ENCODE measurements at places on chromosomes 6 and 20. TPM values are rescaled to one million over a fixed set of nuclear protein-coding genes. Genes with fewer than 3 reads are reported as not detected.

DNA sequence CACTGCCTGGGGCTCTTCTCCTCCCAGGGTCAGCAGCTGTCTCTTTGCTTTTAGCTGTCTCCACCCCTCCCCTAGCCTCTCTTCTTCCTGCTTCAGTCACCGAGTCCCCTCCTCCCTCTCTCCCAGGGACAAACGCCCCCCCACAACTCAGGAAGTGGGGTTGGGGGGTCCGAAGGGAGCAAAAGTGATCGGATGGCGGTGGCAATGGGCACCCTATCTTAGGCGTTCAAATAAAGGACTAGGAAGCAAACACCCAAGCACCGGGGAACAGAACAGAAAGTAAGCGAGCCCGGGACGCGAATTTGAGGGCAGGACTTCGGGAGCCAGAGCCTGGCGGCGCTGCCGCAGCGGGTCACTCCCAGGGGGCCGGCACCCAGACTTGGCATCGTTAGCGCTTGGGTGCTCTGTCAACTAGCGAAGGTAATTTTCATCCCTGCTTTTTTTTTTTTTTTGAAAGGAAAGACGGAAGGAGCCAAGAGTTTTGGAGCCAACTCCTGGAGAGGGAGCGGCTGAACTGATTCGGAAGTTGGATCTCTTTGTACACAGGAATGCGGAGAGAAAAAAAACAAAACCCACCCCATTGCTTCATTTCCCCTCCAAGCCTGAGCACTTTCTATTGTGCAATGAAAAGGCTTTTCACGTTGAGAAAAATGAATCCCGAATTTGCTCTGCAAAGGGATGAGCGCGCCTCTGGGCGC is 815 bp upstream of the ITPR3 start:
- H3K36me3 ChIP-seq: no peaks in the 10 kb centered on the region
- peak; percentile 63 for DNase-seq
- peaks cover 49% of the 10 kb centered on the region for H3K4me1 ChIP-seq
- H3K4me3 ChIP-seq: peak overlapping the region; percentile 91
- H3K27ac ChIP-seq: peak overlapping the region; percentile 95

The ZNFX1 gene
- total RNA-seq: 35.4 TPM

The NKX2-2 gene
- 0.60 TPM for total RNA-seq

The ULBP2 gene
- total RNA-seq: not detected
